ENCODE measurements at places on chromosomes 6 and 20.

DNA sequence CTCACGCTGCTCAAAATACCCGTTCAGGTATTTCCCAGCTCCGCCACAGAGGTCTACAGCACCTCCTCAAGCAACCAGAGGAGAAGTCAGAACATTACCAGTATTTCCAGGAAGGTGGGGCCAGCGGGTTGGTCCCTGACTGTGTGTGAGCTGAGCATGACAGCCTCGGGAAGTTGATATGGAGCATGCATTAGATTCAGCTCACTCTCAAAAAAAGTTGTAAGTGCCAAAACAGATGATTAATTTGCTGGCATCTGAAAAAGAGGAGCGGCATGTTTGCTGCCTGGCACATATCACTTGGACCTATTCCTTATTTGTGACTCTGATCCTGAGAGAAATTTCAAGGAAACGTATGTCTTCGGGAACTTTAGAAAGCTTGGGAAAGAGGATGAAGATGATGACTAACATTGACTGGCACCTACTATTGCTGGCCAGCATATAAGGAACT is 32.3 kb downstream of the ELOVL2 start:
- H3K27ac ChIP-seq, result no peak overlapping the region
- DNase-seq, result no peak
- no peak overlapping the region for H3K4me3 ChIP-seq
- no peaks in the 10 kb centered on the region for H3K4me1 ChIP-seq
- no peaks in the 10 kb centered on the region for H3K36me3 ChIP-seq

GRCh38 chr20:48750941-48751635 is 76.7 kb downstream of the PREX1 start:
- no peak for DNase-seq
- H3K4me3 ChIP-seq, result peak overlapping the region; percentile 21
- peaks cover 68% of the 10 kb centered on the region for H3K4me1 ChIP-seq
- peak overlapping the region; percentile 70 for H3K27ac ChIP-seq
- peaks cover 42% of the 10 kb centered on the region for H3K36me3 ChIP-seq
- no peaks in the 10 kb centered on the region for H3K27me3 ChIP-seq

DNA sequence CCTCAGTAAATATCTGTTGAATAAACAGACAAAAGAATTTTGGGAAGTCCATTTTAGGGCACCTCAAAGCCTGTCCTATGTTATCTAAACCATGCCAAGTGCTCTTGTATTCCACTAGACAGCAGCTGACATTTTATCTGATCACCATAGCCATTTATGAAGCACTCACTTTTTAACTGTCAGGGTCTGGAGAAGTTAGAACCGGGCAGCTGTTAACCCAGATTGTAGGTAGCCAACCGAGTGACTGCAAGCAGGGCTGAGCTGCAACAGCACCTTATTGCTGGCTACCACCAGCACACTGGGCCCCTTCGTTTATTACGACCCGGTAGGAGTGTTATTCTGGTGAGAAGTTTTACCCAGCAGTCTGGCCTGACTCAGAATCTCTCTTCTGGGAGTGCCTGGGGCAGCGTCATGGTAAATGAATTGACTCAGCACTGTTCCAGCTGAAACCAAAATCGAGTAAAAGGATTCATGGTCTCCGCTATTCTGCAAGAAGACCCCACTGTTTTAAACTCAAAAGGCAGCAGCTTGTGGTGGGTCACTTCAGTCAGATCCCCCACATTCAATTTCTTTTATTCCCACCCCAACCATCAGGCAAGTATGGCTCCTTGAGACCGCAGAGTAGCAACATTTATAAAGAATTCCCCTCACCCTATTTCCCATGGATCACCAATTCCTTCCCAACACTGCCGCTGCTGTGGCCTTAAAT is 1.7 kb downstream of the UBE2V1 start:
- peaks cover 89% of the 10 kb centered on the region for H3K4me1 ChIP-seq
- H3K27ac ChIP-seq, result peak overlapping the region; percentile 94
- H3K27me3 ChIP-seq, result no peaks in the 10 kb centered on the region
- DNase-seq, result peak; percentile 52

DNA sequence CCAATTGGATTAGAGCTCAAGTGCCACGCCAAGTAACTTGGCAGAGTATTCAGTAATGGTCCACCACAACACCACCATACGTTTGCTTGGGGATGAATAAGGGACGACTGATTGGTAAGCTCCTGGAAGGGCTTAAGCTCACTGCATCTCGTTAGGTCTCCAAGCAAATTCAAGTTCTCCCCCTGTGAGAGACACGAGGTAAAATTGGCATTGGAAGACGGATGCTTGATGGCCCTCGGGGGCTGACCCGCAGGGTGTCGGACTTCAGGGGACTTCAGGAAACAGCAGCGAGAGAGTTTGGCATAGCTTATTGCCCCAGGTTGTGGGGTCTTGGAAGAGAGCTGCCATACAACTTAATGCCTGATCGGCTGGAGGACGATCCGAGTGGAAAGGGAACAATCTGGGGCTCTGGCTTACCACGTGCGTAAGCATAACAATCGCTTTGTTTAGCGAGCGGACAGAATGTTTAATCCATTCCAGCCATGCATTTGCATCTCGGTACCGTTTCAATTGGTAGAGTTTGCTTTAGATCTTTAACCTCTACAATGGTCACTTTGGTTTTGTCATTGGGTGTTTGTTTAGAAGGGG is 4.8 kb upstream of the ZNFX1 start:
- peak overlapping the region; percentile 99 for H3K27ac ChIP-seq
- peaks cover 94% of the 10 kb centered on the region for H3K36me3 ChIP-seq
- H3K4me3 ChIP-seq, result peak overlapping the region; percentile 90
- peaks cover 91% of the 10 kb centered on the region for H3K4me1 ChIP-seq
- DNase-seq, result no peak
- peaks cover 5% of the 10 kb centered on the region for H3K27me3 ChIP-seq

DNA sequence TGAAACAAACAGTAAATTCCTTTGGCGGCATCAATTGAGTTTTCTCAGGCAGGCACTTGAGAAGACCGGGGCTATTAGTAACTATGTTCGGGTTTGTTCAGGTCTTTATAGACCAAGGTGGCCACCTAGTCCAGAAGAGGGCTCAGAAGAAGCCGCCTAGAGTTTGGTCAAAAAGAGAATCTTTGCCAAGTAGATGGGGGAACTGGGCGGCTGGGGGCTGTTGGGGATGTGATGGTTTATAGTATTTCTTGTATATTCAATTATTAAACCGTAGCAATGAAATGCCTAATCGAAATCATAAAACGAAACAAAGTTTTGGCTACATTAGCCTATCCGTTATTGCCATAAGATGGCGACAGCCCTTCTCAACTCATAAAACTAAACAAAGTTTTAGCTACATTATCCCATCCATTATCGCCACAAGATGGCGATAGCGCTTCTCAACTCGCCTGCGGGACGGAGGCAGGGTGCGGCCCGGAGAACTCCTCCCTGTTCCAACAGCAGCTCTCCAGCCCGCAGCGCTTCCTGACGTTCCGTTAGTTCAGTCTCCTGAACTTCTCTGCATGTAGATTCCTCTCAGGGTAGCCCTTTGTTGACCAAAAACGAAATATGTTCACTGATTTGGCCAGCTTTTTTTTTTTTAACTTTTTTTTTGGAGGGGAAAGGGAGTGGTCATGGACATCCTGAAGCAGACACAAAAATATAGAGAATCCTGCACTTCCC is 120.5 kb upstream of the PRSS16 start:
- H3K27ac ChIP-seq, result peak overlapping the region; percentile 75
- peaks cover 26% of the 10 kb centered on the region for H3K4me1 ChIP-seq
- H3K36me3 ChIP-seq, result no peaks in the 10 kb centered on the region
- peak; percentile 81 for DNase-seq
- no peaks in the 10 kb centered on the region for H3K27me3 ChIP-seq
- H3K4me3 ChIP-seq, result peak overlapping the region; percentile 75

Data from activated naive CD8-positive, alpha-beta T cell treated with anti-CD3 and anti-CD28 coated beads, Interleukin-2, amount 50 U/mL, for 24 hours (primary cell).